ENCODE measurements at places on chromosomes 11 and 22.

DNA sequence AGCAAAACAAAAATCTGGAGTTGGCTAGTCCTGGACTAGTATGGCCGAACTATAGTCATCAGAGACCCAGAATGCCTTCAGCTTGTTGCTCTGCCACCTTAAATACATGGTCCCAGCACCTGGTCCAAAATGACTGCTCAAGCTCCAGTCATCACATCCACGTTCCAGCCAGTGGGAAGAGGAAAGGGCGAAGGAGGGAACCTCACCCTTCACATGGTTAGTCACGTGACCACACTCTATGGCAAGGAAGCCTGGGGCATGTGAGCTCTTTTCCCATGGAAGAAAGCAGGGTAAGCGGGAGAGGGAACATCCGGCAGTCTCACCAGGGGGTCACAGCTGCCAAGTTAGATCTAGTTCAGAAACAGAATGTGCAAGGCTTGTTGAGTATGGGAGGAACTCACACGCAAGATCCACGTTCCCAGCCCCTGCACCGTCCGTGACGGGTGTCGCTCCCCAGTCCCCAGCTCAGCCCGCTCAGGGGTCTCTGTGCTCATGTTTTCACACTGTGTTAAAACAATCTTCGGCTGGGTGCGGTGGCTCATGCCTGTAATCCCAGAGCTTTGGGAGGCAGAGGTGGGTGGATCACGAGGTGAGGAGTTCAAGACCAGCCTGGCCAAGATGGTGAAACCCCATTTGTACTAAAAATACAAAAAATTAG lies 1.9 kb upstream of the ANO9 start:
- DNase-seq = no peak

DNA sequence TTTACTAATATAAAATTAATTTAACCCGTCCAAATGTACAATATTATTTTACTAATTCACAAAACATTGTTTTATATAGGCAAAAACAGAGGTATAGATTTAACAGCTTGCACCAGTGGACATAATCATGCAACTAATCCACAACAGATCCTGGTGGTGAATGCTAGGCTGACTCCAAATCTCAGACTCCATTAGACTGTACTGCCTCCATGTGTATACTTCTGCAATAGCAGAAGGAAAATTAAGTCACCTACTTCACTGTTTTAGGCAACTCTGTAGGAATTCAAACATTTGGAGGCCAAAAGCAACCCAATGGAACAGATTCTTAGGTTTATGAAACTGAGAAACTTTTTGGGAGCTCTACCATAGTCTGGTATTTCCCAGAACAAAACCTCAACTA lies 30.0 kb upstream of the RAB39A start:
- no peak for DNase-seq

- DNase-seq = no peak
Measured at GRCh38 chr22:17339095-17339693, 30.1 kb upstream of the CECR2 start.

GRCh38 chr22:49147171-49147570 lies 680.5 kb downstream of the BRD1 start:
- no peak for DNase-seq

DNA sequence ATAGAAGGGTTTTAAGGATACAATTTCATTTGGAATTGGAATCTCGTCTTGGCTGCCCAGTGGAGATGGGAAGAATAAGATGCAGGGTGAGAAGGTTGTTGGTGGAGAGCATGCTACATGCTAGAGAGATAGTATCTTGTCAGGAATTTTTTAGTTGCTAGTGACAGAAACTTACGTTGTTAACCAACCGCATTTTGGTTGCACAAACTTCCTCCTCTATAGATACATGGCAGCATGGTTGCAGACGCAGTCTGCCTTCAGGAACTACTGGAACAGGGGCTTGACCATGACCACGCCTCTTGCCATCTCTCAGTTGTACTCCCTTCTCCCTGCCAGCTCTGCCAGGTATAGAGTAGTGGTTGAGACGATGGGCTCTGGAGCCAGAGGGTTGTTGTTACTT lies 13.5 kb upstream of the CCDC90B start:
- DNase-seq = no peak

DNA sequence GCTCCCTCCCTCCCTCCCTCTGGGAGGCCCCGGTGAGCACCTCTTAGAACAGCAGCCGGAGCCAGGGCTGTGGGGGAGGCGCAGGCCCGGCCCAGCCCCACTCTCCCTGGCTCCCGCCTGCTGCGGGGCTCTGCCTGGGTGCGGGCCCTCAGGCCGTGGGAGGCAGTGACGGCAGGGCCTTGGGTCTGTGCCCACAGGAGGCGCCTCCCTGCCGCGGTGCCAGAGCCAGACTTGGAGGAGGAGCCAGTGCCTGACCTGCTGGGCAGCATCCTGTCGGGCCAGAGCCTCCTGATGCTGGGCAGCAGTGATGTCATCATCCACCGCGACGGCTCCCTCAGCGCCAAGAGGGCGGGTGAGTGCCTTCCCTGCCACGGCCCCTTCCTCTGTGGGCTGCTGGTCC lies 9.5 kb downstream of the IRF7 start:
- no peak for DNase-seq

DNA sequence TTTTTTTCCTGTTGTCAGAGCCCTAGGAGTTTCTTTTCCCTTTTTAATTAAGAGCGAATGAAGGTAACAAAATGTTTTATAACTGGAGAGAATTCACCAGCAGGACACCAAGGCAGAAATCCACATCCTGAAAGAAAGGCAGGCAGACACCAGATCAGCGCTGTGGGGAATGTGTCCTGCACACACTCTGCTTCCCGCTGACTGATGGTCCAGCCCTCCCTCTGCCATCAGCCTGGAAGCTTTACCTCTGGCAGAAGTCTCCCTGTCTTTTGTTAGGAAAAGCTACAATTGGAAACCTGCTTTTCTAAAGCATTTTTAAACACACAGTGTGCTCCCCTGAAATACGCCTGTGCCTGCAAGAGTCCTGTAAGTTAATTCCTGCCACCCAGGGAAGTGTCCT lies 638.5 kb downstream of the NTM start:
- DNase-seq = no peak

DNA sequence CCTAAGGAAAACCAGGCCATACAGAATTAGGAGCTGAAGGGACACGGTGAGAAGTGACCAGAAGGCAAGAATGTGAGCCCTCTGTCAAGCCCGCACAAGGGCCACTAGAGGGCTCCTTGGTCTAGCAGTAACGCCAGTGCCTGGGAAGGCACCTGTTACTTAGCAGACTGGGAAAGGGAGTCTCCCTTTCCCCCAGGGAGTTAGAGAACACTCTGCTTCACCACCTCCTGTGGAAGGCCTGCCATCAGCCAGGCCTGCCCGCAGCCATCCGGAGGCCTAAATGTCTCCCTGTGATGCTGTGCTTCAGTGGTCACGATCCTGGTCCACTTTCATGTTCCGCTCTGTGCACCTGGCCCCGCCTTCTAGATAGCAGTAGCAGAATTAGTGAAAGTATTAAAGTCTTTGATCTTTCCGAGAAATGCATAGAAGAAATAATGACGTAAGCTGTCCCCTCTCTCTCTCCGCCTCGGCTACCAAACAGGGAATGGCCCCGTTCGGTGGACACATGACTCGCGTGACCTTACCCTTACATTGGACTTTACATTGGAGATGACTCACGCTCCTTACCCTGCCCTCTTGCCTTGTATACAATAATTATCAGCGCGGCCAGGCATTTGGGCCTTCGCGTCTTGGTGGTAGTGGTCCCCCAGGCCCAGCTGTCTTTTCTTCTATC lies 10.7 kb upstream of the GSTP1 start:
- peak; percentile 63 for DNase-seq

DNA sequence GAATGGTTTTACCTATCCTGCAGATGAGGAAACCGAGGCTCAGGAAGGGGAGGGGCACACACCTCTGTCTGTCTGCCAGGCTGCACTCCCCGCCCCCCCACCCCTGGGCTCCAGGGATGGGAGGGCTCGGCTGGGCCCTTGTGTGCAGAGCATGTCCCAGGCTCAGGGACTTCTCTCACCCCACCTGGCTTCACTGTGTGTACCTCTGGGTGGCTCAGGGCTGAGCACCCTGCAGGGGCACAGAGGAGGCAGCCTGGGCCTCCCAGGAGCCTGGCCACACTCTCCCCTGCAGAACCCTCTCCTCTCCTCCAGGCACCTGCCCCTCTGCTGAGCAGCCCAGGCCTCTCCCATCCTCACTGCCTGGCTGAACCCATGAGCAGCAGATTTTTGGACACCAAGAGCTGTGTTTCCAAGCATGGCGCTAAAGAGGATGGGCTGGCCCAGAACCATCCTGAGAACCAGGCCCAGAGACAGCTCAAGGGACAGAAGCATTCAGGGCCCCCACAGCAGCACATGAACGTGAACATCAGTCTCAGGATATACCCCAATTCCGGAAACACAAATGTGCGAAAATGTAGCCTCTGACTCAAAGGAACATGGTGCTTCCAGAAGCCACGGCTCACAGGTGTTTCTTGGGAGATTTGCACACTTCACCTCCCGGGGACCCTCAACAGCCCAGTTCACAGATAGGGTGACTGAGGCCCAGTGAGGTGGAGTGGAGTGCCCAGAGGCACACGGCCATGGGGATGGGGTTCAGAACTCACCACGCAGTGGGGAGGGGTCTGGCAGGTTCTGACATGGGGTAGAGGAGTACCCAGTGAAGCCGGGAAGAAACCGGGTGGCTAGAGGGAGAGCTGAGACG lies 10.5 kb downstream of the EMID1 start:
- DNase-seq = no peak

GRCh38 chr11:15229069-15229468 lies 114.3 kb downstream of the INSC start:
- DNase-seq = no peak

GRCh38 chr11:60762851-60763691 lies 6.4 kb downstream of the MS4A15 start:
- no peak for DNase-seq

- DNase-seq = no peak
Measured at GRCh38 chr11:134585666-134586610, 173.9 kb upstream of the B3GAT1 start.

GRCh38 chr22:49753961-49754695 lies 73.5 kb downstream of the BRD1 start:
- DNase-seq = no peak
